ENCODE measurements at places on chromosomes 6 and 20.

DNA sequence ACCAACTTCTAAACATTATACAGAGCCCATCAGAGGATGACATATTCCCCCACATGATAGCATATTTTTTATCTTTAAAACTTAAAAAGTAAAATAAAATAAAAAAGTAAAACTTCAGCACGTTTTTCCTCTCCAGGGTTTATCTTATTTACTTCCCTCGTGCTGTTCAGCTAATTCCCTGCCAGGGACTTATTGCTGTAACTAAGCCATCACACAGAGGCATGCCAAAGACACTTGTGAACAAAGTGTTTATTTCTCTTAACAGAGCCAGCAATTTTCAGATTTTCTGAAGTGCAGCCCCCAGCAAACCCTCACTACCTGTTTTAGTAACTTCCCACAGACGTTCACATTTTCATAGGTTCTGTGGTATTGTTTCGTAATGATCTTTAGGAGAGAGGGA is 293.8 kb downstream of the ZNF217 start:
- DNase-seq = no peak

- no peak for DNase-seq
These were observed 91.2 kb downstream of the PLCB1 start for GRCh38 chr20:8223091-8223870.

- DNase-seq = no peak
These were observed 23.1 kb downstream of the OR2B6 start for GRCh38 chr6:27980111-27980510.

DNA sequence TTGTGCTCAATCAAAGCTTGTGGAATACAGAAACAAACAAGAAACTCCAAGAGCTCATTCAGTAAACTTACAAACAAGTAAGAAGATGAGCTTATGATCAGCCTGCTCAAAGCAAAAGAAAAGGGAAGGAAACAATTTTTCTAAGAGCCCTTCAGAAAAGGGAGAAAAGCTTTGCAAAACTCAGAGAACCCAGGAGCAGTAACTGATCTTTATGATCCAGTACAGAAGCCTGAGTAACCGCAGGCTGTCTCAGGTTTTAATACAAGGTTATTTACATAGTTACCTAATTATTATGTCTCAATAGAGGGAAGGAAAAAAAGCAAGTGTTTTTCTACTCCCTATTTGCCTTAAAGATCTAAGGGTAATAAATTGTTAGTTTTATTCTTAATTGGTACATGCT is 226.5 kb downstream of the MAFB start:
- no peak for DNase-seq

DNA sequence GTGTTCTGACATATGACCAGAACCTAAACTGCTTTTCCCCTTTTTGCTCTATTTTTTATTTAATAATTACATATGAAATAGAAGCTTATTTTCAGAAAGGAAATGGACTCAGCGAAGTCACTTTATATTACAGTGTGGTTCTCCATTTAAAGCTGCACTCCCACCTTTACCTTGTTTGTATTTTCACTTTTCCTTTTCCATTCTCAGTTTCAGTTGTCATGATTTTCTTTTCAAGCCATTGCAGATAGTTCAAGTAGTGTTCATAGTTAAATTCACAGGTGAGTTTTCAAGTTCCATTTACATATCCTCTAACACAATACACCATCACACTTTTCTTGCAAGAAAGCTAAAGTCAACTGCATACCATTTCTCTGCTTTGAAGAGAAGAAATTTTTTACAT is 400.2 kb downstream of the HACE1 start:
- no peak for DNase-seq

DNA sequence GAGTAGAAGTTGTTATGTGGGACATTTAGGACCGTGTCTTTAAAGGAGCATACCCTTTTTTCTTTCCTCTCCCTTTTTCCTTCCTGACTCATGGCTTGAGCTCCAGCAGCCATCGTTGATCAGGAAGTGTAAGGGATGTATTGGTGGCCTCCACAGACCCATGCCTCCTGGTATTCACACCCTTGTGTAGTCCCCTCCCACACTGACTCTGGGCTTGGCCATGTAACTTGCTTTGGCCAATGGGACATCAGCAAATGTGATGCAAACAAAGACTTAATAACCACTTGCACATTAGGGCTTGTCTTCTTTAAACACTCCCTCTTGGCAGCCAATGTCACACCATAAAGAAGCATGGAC is 18.9 kb upstream of the SLC13A3 start:
- DNase-seq = no peak

DNA sequence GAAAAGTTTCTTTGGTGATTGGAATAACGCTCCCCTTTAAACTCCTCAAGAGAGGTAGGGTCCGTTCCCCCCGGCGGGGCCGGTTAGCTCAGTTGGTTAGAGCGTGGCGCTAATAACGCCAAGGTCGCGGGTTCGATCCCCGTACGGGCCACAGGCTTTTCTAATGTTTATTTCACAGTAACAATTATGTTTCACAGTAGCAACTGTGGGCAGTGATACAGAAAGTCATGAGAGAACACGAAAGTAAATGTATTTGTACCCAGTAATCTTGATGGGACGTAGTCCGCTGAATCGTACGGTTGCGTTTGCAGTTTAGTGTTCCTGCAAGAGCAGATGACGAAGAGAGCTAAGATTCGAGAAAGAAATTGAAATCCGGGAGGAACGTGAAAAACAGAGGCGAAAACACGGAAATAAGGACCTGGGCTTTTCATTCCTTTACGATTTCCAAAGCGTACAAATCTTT is 505.5 kb downstream of the PRIM2 start:
- DNase-seq = no peak

- DNase-seq = no peak
These were observed 131.9 kb downstream of the FYN start for GRCh38 chr6:111741177-111741952.

- DNase-seq = peak; percentile 49
These were observed 6.5 kb upstream of the SLC24A3 start for GRCh38 chr20:19205981-19206396.
